Effector memory CD4-positive, alpha-beta T cell (primary cell): ENCODE measurements at places on chromosomes 4 and X.

DNA sequence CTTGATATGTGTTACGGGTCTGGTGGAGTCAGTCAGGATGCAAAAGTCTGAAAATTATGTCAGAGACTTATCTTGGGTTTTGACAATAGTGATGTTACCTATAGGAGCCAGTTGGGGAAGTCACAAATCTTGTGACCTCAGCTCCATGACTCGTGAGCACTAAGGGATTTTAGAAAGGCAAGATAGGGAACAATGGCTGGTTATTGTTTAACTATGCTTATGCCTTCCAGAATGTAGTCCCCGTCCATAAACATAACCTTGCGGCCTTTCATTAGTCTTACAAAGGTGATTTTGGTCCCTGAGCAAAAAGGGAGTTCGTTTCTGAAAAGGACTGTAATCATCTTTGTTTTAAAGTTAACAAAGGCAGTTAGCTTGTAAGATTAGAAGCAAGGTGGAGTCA, 23.9 kb upstream of the GATB start:
- H3K27me3 ChIP-seq = no peaks in the 10 kb centered on the region
- no peaks in the 10 kb centered on the region for H3K36me3 ChIP-seq
- DNase-seq = no peak
- H3K4me3 ChIP-seq = no peak overlapping the region
- H3K27ac ChIP-seq = no peak overlapping the region
- no peaks in the 10 kb centered on the region for H3K4me1 ChIP-seq

DNA sequence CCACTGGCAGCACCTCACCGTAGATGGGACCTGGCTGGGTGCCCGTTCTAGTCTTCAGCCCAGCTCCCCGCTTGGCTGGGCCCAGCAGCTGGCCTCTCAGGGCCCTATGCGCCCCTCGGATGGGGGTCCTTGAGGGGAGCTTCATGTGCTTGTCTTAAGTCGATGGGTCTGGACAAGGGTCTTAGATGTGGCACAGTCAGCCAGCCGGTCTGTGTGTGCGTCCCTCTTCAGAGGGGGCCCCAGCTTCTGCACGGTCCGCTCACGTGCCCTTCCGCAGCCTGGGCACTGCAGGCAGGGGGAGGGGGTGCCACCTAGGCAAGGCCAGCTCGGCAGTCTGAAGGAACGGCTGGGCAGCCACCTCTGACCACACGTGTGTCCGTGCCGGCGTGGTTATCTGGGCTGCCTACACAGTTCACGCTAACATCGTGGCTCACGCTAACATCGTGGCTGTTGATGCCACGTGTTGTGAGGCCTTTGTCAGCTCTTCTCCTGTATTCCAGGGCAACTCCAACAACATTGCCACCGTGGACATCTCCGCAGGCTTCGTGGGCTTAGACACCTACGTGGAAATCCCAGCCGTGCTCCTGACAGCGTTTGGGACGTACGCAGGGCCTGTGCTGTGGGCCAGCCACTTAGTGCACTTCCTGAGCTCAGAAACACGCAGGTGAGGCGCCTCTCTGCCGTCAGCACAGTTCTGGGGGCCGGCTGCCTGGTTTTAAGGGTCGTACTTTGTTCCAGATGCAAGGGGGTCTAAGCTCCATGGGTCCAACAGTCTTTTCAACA, 34.5 kb downstream of the PIGG start:
- H3K36me3 ChIP-seq = peaks cover 53% of the 10 kb centered on the region
- H3K4me3 ChIP-seq = no peak overlapping the region
- no peak overlapping the region for H3K27ac ChIP-seq
- no peaks in the 10 kb centered on the region for H3K4me1 ChIP-seq
- no peaks in the 10 kb centered on the region for H3K27me3 ChIP-seq

DNA sequence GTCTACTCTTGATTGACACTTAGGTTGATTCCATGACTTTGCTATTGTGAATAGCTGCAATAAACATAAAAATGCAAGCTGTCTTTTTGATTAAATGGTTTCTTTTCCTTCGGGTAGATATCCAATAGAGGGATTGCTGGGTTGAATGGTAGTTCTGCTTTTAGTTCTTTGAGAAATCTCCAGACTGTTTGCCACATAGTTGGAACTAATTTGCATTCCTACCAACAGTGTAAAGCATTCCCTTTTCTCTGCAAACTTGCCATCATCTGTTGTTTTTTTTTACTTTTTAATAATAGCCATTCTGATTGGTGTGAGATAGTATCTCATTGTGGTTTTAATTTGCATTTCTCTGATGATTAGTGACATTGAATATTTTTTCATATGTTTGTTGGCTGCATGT, 122.2 kb upstream of the PRKG2 start:
- no peak for DNase-seq
- H3K27me3 ChIP-seq = no peaks in the 10 kb centered on the region
- H3K27ac ChIP-seq = no peak overlapping the region
- no peak overlapping the region for H3K4me3 ChIP-seq

GRCh38 chr4:24211856-24212255, 322.0 kb upstream of the PPARGC1A start:
- H3K4me3 ChIP-seq = no peak overlapping the region
- H3K36me3 ChIP-seq = no peaks in the 10 kb centered on the region
- DNase-seq = no peak
- no peak overlapping the region for H3K27ac ChIP-seq
- H3K4me1 ChIP-seq = no peaks in the 10 kb centered on the region

DNA sequence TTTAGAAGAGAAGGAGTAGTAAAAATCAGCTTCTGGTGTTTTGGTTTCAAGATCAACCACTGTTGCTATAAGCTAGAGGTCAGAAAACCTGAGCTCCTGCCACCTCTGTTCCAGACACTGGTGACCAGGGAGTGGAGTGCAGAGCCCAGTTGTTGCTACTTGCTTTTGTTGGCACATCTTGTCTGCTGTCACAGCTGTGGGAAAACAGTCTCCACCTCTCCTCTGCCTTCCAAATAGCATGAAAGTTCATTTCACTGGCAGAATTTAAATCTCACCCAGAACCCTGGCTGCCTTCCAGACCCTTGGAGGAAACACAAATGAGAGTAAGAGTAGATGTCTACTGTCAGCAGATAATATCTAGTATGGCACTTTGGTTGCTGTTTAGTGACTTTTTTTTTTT, 297.5 kb upstream of the KLF3 start:
- H3K36me3 ChIP-seq = no peaks in the 10 kb centered on the region
- DNase-seq = no peak
- H3K4me1 ChIP-seq = no peaks in the 10 kb centered on the region
- H3K27ac ChIP-seq = no peak overlapping the region
- no peaks in the 10 kb centered on the region for H3K27me3 ChIP-seq
- H3K4me3 ChIP-seq = no peak overlapping the region

DNA sequence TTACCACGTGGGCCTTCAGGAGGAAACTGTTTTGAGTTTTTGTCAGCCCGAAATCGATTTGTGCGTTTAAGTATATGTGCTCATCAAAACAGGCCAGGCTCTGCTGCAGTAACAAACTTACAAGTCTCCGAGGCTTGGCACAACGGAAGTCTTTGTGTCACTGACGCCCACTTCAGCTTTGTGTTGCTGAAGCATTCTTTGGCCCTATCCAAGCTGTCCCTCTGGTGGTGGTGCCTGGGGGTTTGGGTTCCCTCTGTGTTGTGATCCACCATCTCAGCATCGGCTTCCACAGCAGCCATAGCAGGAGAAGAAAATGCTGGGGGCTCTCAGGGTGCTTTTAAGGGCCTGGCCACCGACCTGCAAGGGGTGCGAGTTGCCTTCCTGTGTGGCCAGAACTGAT, 176.4 kb downstream of the PTTG2 start:
- DNase-seq = no peak
- no peaks in the 10 kb centered on the region for H3K27me3 ChIP-seq
- no peak overlapping the region for H3K27ac ChIP-seq
- H3K4me1 ChIP-seq = peaks cover 9% of the 10 kb centered on the region
- no peak overlapping the region for H3K4me3 ChIP-seq
